NCI-H1436 treated with DMSO at 0.1 percent for 48 hours (cell line): ENCODE measurements at places on chromosomes 7 and 10.

GRCh38 chr7:15104411-15105092, 202.0 kb upstream of the DGKB start:
- DNase-seq: peak; percentile 66

- no peak for DNase-seq
Observed at GRCh38 chr7:46160861-46161260, 239.8 kb upstream of the IGFBP3 start.

DNA sequence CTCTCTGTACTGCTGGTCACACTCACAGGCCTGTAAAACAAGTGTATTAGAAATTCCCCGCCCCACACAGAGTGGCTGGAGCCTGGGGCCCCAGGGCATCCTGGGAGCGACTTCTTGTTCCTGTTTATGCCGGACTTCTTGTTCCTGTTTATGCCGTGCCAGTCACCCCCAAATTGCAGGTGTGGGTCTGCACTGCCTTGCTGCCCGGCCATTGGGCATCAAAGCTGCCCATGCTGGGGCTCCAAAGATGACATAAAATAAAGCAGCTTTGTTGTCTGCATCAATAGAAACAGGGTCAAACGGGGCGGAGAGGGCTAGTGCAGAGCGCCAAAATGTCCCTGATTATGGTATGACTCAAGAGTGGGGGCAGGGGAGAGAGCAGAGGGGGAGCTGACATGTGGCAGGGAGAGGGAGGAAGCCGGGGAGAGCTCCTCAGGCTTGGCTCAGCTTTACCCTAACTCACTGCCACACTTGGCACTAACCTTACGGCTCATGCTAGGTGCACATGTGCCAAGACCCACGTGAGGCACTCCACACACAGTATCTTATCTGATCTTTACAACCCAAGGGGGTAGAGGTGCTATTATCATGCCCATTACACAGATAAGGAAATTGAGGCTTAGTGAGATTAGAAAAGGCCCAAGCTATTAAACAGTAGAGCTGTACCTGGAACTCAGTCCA, 98.4 kb downstream of the PIP4K2A start:
- no peak for DNase-seq

- no peak for DNase-seq
Observed at GRCh38 chr7:37265006-37265405, 183.7 kb downstream of the ELMO1 start.

- no peak for DNase-seq
Observed at GRCh38 chr10:52574697-52575096, 197.9 kb downstream of the MBL2 start.

- DNase-seq: no peak
Observed at GRCh38 chr10:178208-178607, 43.0 kb downstream of the ZMYND11 start.

GRCh38 chr10:118781541-118781940, 26.8 kb upstream of the CACUL1 start:
- no peak for DNase-seq

DNA sequence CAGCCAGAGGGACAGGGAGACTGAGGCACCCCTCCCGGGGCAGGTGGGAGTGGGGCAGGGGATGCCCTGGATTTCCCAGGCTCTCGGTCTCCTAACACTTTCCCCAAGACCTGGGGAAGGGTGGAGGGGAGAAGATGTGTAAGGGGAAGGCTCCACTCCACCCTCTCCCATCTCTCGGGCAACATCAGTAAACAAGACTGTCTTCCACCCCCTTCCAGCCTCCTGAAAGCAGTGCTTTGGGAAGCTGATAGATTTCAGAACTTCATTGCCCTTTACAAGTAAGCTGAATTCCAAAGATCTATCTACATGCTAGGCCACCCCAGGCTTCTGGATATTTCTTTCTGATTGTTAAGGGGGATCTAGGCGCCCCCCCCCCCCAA, 3.7 kb downstream of the FLNC start:
- DNase-seq: no peak

- no peak for DNase-seq
Observed at GRCh38 chr7:50303335-50304128, 984 bp upstream of the IKZF1 start.

- no peak for DNase-seq
Observed at GRCh38 chr7:32108651-32109050, 38.4 kb upstream of the PDE1C start.

GRCh38 chr10:9294865-9295264, 1240.4 kb downstream of the GATA3 start:
- DNase-seq: no peak

DNA sequence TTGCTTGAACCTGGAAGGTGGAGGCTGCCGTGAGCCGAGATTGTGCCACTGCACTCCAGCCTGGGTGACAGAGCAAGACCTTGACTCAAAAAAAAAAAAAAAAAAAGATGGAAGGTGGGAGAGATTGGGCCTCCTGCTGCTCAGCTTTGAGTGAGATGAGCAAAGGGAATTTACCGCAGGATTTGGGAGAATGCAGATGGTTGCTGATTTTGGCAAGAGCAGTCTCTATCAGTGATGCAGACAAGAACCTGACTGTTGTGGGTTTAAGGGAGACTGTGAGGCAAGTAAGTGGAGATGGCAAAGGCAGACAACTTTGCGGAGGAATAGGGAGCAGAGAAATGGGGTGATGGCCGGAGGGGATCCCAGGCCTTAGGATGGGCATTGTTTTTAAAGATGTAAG, 1140.8 kb upstream of the AUTS2 start:
- no peak for DNase-seq

- DNase-seq: no peak
Observed at GRCh38 chr7:28776463-28777157, 181.5 kb downstream of the TRIL start.

DNA sequence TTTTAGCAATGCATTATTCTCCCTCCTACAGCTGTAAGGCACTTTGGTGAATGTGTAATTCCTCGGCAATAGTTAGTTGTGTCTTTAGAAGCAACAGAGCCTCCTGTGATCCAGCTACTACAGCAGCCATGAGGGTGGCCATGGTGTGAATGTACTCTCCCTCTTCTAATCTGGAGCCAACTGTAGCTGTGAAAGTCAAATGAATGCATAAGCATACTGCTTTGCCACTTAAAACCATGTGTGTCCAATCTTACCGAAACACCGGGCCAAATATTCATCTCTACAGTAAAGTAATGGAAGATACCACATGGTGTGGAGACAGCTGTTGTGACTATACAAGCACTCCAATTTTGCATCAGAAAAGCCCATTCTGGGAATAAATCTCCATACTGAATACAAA, 195.0 kb downstream of the DNAJC1 start:
- no peak for DNase-seq

DNA sequence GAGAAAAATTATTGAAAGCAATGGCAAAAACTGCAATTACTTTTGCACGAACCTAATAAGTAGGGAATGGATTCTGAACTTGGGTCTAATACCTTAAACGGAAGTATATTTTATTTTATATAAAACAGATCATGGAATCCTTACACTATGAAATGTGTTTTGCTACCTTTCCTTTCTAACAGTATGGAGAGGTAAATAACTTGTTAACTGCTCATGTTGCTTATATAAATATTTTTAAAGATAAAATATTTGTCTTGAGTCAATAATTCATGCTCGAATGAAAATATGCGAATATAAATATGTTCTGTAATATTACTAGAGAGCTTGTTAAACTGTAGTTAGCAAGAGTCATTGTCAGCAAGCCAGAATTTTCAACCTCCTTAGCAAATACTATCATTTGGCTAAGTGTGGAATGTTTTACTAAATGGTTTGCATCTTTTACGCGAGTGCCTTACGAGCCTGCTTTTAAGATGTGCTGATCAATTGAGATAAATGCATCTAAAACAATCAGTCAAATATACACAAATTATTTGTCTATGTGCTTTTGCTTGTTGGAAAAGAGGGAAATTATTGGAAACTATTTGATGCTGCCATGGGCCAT, 5.9 kb downstream of the GNAT3 start:
- DNase-seq: no peak

GRCh38 chr7:131122394-131122793, 205.3 kb upstream of the MKLN1 start:
- no peak for DNase-seq

DNA sequence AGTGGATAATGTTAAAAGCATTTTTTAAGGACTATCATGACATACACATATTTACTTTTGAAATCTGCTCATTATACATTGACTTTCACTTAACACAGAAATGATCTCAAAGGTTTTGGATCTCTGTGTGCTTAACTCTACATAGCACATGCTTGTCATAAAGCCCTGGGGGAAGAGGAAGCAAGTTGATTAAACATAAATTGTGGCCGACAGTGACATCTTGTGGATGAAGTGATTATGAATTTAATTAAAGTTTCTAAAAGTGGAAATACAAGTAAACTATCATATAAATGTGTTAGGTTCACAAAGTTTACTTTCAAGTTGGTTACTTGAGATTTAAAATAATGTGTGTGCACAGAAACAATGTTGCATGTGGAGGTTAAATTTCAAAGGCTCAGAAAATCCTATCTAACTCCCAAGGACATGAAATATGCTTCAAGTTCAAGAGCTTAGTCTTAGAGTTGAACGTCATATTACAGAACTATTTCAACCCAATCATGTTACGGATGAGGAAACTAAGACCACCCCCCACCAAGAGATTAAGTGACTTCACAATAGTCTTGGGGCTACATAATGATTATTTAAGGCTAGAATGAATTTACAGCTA, 1247.8 kb downstream of the GATA3 start:
- DNase-seq: no peak

DNA sequence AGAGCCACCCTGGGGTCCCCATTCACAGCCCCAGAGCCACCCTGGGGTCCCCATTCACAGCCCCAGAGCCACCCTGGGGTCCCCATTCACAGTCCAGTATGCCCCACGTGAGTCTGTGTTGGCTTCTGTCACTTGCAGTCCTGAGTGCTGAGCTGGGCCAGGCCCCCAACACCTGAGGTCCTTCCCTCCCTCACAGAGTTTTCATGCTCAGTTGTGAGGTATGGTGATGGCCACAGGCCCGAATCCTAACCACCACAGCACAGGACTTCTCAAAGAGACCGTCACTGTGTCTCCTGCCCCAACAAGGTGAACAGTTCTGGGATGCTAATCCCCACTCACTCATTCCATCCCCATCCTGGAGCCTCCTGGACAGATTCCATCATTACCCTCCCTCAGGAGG, 239.2 kb downstream of the PTPRN2 start:
- DNase-seq: no peak

DNA sequence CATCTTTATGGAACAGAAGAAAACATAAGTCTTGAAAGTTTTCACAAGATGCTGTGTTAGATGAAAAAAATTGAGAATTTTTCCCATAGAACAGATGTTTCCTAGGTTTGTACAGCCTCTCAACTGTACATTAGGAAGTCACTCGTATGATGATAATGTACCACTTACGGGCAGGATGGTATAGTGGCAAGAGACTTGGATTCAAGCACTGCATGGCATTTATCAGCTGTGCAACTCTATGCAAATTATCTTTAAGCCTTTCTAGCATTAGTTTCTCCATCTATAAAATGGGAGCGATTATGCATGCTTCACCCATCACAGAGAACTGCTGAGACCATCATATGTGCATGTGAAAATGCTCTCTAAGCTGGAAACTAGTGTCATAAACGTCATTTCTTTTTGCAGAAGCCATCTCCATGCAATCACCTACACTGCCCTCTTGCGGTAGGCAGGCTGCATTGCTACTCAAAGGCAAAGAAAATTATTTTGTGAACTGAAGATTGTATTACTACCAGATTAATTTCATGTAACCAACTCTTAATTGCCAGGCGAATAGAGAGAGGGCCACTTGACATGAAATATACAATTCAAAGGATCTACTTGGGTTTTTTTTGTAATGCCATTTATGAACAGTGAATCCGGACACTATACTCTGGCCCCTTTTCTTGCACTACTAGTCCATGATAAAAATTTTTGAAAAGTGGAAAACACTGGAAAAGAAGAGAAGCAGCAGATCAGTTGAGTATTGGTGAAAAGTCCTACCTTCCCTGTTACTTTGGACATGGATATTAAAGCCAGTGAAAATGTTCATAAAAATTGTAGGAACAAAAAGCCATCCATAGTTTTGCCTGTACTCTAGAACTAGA, 102.3 kb downstream of the JAZF1 start:
- DNase-seq: peak; percentile 35

DNA sequence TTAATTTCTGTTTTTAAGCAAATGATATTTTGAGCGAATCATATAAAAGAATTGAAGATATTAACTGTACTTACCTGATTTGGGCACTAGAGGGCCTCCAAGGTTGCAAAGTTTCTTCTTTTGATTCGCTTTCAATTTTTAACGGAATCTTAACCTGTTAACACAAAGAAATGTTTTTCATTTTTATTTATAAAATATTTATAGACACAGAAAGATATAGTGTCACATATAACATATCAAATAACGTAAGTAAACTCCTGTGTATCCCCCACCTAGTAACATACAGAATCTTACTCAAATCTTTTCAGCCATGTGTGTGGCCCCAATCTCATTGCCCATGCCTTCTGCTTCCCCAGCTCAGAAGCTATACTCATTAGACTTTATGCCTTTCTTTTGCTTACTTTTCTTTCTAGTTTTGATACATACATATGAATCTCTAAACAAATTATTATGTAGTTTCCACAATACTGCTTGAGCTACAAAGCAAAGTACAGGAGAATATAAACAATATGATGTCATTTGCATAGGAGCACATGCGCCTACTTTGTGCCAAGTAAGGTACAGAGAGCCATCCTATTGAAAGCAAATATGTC, 49.5 kb upstream of the ZPBP start:
- no peak for DNase-seq

DNA sequence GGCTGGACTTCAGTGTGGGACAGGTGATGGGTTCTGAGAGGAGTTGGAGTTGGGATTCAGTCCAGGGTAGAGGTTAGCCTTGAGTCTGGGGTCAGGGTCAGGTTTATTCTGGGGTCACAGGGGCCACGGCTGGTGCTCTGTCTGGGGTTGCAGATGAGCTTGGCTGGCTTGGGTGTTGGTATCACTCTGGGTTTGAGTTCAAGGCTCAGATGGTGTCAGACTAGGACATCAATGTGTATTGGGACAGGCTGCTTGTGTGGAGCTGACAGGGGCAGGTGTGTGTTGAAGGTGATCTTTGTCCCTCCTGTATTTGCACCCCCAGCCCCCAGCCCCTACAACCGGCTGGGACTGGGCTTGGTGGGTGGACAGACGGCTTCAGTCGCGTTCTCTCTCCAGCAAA, 26.8 kb downstream of the TMEM270 start:
- no peak for DNase-seq

DNA sequence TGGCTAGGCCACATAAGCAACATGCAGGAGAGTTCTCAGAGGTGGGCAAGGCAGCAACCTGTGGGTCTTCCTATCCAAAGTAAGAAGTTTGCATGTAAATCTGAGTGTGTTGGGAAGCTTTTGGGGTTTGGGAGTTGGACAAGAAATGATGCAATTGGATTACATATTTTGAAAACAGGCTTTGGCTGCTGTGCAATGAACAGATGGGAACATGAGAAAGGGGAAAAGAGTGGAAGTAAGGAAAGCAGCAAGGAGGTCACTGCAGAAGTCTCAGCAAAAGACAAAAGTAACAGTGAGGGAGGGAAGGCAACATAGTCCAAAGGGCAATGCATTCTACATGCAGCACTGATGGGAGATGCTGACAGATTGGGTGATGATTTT, 61.1 kb upstream of the C10orf90 start:
- no peak for DNase-seq

GRCh38 chr7:128066395-128066794, 35.2 kb upstream of the LRRC4 start:
- no peak for DNase-seq

GRCh38 chr10:21421794-21422193, 103.7 kb downstream of the SKIDA1 start:
- DNase-seq: no peak
